ENCODE measurements at places on chromosomes 6 and 20.

GRCh38 chr6:162459985-162460384, 267.6 kb downstream of the PRKN start:
- no peak for DNase-seq

DNA sequence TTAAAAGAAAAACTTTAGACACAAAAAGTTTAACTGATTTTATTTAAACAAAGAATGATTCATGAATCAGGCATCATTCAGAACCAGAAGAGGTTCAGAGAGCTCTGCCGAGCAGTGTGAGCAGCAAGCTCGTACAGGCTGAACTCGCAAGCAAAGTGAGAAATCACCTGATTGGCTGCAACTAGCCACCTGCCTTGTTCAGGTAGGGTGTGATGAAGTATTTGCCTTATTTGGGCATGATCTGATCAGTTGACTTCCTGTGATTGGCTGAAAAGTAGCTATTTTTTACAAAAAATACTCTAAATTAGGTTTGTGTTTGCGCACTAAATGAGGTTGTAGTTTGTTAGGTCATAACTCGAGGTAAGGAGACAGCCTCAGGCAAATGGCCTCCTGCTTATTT, 80.7 kb downstream of the HIVEP1 start:
- no peak for DNase-seq

GRCh38 chr6:106860940-106861339, 113.6 kb downstream of the CD24 start:
- no peak for DNase-seq

DNA sequence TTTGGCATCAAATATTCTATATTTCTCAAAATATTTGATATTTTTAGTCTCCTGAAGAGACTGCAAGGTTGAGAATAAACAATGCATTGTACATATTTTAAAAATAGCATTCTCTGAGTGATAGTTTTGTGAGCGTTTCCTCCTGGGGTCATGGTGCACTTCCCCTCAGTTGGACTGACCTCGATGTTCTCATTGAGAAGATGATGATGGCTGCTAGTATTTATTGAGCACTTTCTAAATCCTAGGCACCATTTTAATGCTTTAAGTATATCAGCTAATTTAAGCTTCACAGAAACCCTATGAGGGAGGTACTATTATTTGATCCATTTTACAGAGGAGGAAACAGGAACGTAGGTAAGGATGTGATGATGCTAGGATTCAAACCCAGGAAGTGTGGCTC, 18.2 kb downstream of the DSE start:
- DNase-seq: no peak

- no peak for DNase-seq
Measured at GRCh38 chr6:86730216-86730615, 207.1 kb upstream of the HTR1E start.

DNA sequence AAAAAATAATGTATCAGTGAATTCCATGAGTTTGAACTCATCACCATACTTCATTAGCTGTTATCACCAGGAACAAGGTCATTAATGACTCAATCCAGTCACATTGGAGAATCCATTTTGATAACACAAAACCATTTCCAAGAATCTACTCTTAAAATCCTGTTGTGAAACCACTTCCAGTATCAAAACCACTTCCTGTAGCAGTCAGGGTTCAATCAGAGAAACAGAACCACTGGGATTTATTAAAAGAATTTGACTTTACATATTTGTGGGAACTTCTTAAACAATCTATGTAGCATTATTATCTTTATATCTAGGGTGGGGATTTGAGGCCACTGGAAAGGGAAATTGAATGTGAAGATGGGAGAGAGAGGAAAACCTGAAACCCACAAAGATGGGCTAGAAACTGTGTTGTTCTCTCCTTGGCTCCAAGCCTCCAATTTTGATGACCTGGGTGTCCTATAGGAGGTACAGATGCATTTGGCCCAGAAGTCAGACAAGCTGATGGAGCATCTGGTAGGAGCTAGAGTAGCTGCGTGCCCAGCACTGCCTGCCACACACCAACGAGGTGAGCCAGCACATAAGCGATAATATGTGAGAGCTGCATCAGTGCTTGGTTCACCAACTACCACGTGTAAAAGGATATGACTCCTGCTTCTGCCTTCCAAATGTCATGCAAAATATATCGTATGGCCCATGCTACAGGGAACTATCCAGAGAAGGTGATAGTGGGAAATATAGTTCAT, 117.0 kb downstream of the TMEM200A start:
- no peak for DNase-seq

GRCh38 chr6:56328728-56329090, 81.3 kb upstream of the COL21A1 start:
- DNase-seq: no peak

DNA sequence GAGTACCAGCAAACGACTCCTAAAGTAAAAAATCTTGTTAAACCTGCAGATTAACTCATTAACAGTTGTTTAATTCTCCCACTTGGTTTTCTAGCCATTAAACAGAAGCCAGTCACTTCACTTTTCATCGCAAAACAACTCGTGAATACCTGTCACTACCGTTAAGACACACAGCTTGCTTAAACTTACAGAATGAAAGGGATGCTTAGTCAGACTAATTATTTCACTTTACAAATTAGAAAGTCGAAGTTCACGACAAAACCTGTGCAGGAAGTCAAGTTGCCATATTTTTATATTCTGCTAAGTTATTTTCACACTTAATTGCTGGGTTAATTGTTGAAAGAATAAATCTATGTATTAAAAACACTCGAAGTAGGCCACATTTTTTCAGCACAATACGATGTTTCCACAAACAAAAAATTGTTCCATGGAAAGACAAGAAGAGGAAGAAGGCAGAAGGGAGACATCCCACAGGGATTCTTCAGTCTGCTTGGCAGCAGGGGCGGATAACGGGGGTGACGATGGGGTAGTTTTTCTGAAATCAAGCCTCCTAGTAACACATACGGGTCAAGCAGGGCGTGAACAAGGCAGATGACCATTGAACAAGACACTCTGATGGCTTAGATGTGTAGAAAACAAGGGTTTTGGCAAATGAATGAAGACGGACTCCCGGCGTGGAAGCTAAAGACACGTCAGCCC, 933 bp downstream of the SSR1 start:
- no peak for DNase-seq

GRCh38 chr6:98323605-98324004, 510.8 kb upstream of the POU3F2 start:
- DNase-seq: no peak

- no peak for DNase-seq
Measured at GRCh38 chr20:47287609-47288144, 68.8 kb downstream of the ZMYND8 start.

DNA sequence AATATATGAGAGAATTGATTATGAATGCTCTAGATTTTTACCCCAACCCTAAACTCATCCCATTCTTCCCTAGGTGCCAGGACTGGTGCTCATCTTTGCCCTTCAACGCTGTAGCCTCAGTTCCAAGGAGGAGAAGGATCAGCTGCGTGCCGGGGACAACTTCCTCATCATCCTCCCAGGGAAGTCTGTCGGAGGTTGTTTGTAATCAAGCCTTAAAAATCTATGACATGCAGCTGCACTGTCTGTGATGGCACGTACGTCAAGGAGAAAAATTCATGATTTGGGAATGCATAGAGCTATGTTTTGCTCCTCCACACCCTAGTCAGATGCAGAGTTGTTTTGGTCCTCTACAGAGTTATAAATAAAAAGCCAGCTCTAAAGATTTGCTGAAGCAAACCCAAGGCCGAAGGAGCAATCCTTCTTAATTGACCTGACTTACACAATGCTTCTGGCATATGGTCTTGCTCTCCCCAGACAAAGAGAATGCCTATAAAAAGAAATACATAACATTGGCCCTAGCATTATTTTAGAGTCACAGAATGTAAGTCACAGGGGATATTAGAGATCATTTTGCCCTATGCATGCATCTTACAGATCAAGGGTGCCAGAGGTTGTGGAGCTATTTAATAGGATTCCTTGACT, 244.2 kb downstream of the HIVEP2 start:
- no peak for DNase-seq

DNA sequence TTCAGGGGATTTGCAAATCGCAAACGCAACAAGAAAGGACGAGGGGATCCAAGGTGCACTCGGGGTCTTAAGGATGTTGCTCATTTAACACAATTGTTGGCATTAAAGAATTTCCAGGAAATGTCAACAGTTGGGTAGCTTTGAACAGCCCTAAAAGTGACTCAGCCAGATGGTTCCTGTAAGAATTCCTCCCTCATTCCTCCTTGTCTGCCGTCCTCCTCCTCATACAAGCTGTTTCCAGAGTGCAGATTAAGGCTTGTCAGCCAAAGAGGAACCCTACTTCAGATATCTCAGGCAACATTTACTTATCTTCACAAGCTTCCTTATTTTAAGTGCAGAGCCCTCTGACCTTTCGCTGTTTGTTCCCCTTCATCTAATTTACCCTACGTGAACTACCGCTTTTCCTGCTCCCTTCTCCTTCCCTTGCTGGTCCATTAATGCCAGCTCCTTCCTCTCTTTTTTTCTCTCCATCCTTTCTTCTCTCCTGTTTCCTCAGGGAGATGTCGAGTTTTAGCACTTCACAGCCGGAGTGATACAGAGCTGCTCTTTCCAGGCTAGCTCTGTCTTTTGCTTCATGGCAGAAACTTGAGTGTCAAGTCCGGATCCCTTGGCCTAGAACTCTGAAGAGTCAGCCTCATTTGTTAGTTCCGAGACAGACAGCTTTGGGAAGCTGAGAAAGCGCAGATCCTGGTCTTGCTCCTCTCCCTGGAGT, 26.1 kb upstream of the TBC1D7 start:
- no peak for DNase-seq

GRCh38 chr6:140320081-140321080, 945.9 kb upstream of the CITED2 start:
- DNase-seq: no peak

GRCh38 chr20:12467758-12468157, 541.0 kb upstream of the SPTLC3 start:
- DNase-seq: no peak

DNA sequence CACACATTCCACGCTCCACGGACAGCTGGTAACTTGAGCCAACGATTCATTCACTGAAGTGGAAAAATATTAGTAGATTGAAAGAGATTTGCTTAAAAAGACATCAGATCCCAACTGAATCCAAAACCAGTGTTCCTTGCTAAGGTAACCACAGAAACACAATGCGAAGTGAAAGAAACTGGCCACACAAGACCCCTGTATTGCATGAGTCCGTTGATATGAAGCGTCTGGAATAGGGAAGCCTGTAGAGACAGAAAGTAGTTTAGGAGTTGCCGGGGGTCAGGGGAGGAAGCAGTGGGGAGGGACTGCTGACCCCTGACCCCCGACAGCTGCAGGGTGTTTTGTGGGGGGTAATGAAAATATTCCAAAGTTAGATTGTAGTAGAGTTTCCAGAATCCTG, 10.0 kb downstream of the PCK1 start:
- DNase-seq: no peak
